ENCODE measurements at places on chromosomes 3 and 15.

- DNase-seq, result no peak
These were observed 52.2 kb downstream of the RYK start for GRCh38 chr3:134198414-134198813.

DNA sequence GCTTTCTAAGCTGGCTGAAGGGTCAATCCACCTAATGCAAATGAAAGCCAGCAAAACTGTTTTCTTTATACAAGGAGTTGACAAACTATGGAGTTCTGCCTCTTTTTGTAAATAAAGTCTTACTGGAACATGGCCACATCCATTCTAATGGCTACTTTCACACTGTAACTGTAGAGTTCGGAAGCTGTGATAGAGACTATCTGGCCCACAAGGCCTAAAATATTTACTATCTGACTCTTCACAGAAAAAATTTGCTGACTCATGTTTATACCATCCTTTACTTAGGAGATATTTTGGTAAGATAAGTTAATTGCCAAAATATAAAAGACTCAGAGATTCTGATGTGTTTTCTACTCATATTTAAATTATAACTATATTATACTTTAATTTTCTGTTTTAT lies 93.7 kb upstream of the GK5 start:
- DNase-seq, result peak; percentile 42

GRCh38 chr3:127427156-127427555 lies 139.3 kb upstream of the PRR20G start:
- DNase-seq, result no peak

DNA sequence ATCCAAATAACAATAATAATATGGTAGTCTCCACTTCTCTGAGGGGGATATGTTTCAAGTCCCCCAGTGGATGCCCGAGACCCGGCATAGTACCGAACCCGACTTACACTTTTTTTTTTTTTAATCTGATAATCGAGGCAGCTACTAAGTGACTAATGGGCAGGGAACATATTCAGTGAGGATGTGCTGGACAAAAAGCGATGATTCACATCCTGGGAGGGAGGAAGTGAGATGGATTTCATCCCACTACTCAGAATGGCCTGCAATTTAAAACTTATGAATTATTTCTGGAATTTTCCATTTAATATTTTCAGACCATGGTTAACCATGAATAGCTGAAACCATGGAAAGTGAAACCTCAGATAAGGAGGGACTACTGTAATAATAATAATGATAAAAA lies 49.5 kb upstream of the SELENOK start:
- no peak for DNase-seq

- DNase-seq, result no peak
These were observed 42.9 kb upstream of the LPP start for GRCh38 chr3:188111002-188111584.

- DNase-seq, result peak; percentile 39
These were observed 121.1 kb downstream of the OXSM start for GRCh38 chr3:25910997-25911396.

DNA sequence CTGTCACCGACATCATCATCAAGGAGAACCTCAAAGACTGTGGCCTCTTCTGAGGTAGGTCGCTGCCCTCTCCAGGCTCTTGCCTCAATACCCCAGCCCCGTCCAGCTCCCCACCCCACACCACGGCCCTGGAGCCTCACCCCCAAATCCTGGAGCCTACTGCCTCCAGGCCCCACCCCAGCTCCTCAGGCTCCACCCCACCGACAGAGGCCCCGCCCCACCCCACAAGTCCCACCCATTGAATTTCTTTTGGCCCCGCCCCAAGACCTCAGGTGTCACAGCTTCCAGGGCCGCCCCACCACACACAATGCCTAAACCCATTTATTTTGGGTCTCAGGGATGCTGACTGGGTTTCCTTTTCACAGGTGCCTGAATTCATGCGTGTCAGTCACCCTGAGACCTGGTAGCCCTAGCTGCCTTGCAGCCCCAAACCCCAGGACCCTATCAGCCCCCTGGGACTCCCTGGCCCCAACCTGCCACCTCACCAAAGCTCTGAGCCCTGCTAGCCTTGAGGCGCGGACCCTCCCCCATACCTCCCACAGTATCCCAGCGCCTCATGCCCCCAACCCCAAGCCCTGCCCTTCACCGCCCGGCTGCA lies 3.6 kb downstream of the GNAT1 start:
- no peak for DNase-seq

- peak; percentile 54 for DNase-seq
These were observed 24.3 kb upstream of the FLNB start for GRCh38 chr3:57983734-57984518.

- DNase-seq, result no peak
These were observed 469 bp downstream of the MAP6D1 start for GRCh38 chr3:183824761-183825455.

- DNase-seq, result no peak
These were observed 212.2 kb upstream of the TP63 start for GRCh38 chr3:189419038-189419437.

GRCh38 chr3:172919297-172919683 lies 168.8 kb downstream of the ECT2 start:
- DNase-seq, result no peak

DNA sequence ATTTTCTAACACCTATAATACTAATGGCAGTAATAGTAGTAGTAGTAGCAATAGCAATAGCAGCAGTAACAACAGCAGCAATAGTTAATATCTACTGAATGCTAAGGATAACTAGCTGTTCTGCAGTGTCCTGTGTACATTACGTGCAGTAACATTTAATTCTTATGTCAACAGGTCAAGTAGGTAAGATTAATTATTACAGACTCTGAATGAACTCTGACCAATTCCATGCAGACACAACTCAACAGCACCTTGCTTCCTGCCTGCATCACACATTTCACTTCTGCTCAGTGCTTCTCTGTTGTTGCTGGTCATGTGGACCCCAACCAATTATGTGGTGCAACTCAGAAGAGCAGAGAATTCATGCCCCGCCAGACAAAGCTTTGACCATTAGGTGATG lies 39.9 kb upstream of the ARHGEF26 start:
- DNase-seq, result no peak

DNA sequence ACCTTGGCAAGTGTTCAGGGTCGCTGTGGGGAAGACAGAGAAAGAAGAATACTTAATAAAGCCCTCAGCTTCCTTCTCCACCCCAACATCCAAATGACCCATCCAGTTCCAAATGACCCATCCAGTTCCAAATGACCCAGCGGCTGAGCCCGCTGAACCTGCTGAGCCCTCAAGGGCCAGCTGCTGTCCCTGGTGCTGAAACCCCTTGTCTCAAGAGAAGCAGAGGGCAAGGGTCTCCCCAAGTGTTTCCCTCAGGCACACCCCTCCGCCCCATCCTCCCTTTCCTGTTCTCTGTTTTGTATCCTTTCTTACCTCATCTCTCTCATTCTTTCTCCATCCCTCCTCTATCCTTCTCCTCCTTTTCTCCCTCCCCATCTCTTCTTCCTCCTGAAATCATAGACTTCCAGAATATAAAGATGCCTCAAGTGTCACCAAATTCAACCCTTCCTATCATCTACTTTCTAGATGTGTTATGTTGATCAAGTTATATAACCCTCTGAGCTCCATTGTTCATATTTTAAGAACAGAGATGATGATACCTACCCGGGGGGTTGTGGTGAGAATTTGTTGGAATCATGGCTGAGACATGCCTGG lies 29.0 kb downstream of the CCDC33 start:
- DNase-seq, result no peak

GRCh38 chr3:115549071-115549470 lies 74.2 kb upstream of the GAP43 start:
- DNase-seq, result no peak

DNA sequence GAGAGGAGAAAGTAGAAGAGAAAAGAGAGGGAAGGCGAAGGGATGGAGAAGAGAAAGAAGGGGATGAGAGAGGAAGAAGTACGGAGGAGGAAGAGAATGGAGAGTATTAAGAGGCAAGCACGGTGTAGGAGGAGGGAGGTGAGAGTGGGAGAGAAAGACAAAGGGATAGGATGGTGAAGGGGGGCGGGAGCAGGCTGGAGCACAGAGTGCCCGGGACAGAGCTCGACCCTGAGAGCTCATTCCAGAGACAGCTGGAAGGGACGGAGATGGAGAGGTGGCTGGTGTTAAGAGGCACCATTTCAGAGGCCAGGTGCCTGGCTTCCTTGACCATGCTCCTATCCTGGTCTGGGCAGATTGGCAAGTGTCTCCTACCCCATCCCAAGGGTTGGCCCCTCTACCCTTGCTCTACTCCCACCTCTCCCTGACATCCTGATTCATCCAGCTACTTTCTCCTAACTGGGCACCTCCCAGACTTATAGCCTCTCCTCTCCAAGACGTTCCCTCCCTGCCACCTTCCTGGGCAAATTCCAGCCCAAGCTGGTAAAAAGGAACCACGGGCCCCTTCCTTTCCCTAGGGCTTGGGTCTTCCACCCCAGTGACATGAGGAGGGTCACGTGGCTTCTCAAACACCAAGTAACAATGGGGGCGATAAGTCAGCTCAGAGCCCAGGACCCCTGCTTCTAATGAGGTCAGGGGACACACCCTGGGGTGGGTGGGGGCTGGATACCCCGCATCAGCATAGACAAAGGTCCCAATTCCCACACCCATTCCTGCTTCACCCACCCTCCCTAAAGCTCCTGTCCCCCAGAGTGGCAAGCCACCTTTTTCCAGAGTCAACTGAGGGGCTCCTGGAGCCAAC lies 1.1 kb downstream of the CLCN2 start:
- no peak for DNase-seq

DNA sequence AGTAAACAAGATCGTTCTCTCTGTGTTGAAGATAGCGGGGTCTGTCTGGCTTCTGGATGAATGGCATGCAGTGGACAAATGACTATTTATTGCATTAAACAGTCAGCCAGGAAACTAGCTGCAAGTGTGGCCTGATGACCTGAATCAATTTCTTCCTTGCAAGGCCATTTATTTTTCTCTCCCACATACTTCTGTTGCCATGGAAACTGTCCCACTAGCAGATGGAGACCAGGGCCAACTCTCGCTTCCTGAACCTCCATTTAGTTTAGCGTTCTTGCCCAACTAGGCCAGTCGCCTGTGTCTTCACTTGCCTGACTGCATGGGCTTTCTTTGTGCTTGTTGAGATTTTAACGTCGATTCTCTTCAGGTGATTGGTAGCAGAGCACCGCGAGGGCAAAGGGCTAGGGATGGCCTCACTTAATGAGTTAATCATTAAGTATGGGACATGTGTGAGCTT lies 27.6 kb downstream of the LMCD1 start:
- DNase-seq, result no peak

DNA sequence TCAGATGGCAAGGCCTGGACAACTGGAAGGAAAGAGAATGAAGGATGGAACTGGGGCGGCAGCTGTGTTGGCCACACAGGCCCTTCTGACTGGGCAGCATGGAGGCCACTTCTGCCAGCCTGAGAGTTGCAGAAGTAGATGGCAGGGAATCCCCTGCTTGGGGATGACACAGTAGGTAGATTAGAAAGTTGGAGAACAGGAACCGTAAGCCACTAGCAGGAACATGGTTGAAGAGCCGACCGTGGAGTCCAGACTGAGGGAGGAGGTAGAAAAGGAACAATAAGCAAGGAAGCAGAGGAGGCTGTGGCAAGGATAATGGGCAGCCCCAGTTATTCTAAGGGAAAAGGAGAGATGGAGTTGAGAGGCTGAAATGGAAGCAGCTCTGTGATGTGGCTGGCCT lies 26.4 kb upstream of the ZNF774 start:
- DNase-seq, result no peak

GRCh38 chr15:26178640-26179220 lies 315.6 kb upstream of the ATP10A start:
- DNase-seq, result no peak

DNA sequence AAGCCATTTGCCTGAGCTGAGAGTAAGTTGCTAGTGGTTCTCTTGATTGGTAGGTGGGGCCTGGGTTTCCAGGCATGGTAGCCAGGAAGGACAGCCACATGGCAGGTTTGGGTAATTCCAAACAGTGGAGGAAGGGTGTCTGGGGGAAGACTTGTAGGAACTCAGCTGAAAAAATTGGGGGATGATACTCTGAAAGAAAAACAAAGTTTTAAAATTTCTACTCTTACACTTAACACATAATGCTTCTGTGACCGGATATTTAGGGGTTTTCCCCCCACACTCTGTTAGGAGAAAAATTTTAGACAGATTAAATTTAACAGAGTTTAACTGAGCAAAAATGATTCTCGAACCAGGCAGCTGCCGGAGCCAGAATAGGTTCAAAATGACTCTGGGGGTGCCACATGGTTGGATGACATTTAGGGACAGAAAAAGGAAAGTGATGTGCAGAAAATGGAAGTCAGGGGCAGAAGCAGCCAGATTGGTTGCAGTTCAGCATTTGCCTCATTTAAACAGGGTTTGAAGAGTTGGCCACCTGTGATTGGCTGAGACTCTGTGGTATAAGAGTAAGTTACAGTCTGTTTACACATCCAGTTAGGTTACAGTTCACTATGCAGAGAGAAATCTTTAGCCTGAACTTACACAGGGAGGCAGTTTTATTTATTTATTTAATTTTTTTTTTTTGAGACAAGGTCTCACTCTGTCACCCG lies 8.1 kb downstream of the B2M start:
- DNase-seq, result no peak

GRCh38 chr15:68055224-68055705 lies 1.1 kb downstream of the PIAS1 start:
- DNase-seq, result peak; percentile 34

- no peak for DNase-seq
These were observed 30.6 kb downstream of the CYP19A1 start for GRCh38 chr15:51307811-51308210.

DNA sequence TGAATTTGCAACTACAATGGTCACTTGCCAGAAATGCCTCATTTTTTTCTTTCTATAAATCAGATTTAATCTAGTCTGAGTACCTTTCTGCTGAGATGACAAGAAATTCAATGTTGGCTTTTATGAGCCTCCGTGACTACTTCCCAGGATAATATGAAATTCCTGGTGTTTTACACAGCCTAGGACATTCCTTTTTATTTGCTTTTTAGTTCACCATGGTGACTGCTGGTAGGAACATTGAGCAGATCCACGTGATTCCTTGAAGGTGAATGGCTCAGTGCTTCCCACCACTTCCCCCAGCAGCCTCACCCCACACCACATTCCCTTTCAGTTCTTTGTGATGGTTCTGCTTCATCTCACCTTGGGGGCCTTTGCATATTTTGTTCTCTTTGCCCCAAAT lies 4.3 kb upstream of the NPTN start:
- no peak for DNase-seq

GRCh38 chr3:122786066-122786465 lies 7.6 kb downstream of the HSPBAP1 start:
- no peak for DNase-seq

DNA sequence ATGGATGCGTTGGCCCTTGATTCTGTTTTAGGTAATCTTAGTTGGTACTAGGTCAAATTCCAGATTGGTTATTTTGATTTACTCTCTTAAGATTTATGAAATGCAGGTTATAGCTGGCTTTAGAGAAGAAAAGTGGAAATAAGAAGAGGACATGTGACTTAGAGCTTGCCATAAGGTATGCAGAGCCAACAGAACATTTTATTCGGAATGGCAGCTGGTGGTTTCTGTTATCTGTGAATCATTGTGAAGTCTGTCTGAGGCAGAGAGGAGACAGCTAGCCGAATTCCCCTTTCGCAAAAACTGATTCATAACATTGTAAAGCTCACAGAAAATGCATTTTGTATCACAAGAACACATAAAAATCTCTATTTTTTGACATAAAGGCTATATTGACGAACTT lies 82.1 kb downstream of the FILIP1L start:
- DNase-seq, result no peak
